ENCODE measurements at places on chromosomes 3 and 15. TPM values are rescaled to one million over a fixed set of nuclear protein-coding genes. Genes with fewer than 3 reads are reported as not detected.

PRSS50 gene
- 0.04 TPM for polyA plus RNA-seq

CD200R1 gene
- polyA plus RNA-seq: 3.7 TPM

PPP1R14D gene
- polyA plus RNA-seq: 0.19 TPM

SI gene
- polyA plus RNA-seq: not detected

TMOD3 gene
- 12.8 TPM for polyA plus RNA-seq

CYP8B1 gene
- polyA plus RNA-seq: not detected

VEPH1 gene
- not detected for polyA plus RNA-seq

SH2D7 gene
- not detected for polyA plus RNA-seq

HCLS1 gene
- polyA plus RNA-seq: 161 TPM

NTRK3 gene
- polyA plus RNA-seq: not detected

EAF2 gene
- 161 TPM for polyA plus RNA-seq

ATP13A4 gene
- polyA plus RNA-seq: 2.6 TPM

- H3K36me3 ChIP-seq: no peaks in the 10 kb centered on the region
- no peak for DNase-seq
- H3K4me1 ChIP-seq: no peaks in the 10 kb centered on the region
- H3K27ac ChIP-seq: no peak overlapping the region
- H3K4me3 ChIP-seq: no peak overlapping the region
These were observed 156.4 kb upstream of the FRMD4B start for GRCh38 chr3:69542089-69542804.

DNA sequence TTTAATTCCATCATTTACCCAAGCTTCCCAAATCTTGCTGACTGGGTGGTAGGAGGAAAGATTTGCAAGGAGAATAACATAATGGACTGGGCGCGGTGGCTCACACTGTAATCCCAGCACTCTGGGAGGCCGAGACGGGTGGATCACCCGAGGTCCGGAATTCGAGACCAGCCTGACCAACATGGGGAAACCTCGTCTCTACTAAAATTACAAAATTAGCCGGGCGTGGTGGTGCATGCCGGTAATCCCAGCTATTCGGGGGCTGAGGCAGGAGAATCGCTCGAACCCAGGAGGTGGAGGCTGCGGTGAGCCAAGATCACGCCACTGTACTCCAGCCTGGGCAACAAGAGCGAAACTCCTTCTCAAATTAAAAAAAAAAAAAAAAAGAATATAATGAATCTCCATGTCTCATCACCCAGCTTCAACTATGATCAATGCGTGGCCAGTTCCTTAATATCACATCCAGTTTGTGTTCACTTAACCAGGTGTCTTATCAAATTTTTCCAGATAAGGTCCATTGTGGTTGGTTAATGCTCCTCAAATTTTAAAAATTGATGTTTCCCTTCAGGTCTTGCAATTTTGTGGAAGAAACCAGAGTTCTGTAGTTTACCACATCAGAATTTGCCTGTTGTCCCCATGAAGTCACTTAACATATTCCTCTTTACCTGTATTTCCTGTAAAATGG lies 1.3 kb upstream of the ABCF3 start:
- H3K27ac ChIP-seq: no peak overlapping the region
- H3K27me3 ChIP-seq: no peaks in the 10 kb centered on the region
- no peak for DNase-seq
- peaks cover 17% of the 10 kb centered on the region for H3K4me1 ChIP-seq

- no peak for DNase-seq
- no peak overlapping the region for H3K27ac ChIP-seq
- peak overlapping the region; percentile 69 for H3K4me3 ChIP-seq
- H3K4me1 ChIP-seq: peaks cover 11% of the 10 kb centered on the region
- H3K27me3 ChIP-seq: no peaks in the 10 kb centered on the region
These were observed 561 bp downstream of the RPAP1 start for GRCh38 chr15:41543521-41543870.

DNA sequence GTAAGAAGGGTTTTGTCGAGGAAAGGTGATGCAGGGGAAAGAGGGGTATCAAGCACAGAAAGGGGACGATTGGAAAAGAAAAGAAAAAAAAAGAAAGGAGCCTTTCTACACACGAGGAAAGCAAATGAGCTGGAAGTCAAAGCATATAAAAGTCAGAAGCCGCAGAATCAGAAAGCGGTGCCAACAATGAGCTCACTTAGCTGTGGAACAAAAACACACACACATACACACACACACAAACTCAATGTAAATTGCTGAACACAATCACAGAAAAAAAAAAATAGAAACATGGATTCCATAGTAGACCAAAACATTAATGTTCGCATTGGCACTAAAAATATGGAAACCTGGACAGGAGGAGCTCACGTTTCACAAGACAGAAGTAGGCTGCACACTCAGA lies 63.4 kb upstream of the FEZF2 start:
- no peak overlapping the region for H3K27ac ChIP-seq
- H3K27me3 ChIP-seq: no peaks in the 10 kb centered on the region
- H3K4me1 ChIP-seq: no peaks in the 10 kb centered on the region
- no peaks in the 10 kb centered on the region for H3K36me3 ChIP-seq
- no peak for DNase-seq
- H3K4me3 ChIP-seq: no peak overlapping the region

- no peaks in the 10 kb centered on the region for H3K27me3 ChIP-seq
- H3K36me3 ChIP-seq: peaks cover 80% of the 10 kb centered on the region
- no peak overlapping the region for H3K4me3 ChIP-seq
These were observed 16.0 kb downstream of the CD200 start for GRCh38 chr3:112348943-112349342.

- no peak within 1 kb of the TSS for H3K27ac ChIP-seq
- peak; percentile 66 for DNase-seq
- peak within 1 kb of the TSS; percentile 54 for H3K4me3 ChIP-seq
- peaks cover 26% of the 10 kb centered on the region for H3K27me3 ChIP-seq
- no peaks in the 10 kb centered on the region for H3K36me3 ChIP-seq
These were observed at the start of gene MED12L for GRCh38 chr3:151085227-151085888. Gene MED12L (plus strand): TSS chr3:151085664. CDS start chr3:151086927, 1,263 bp downstream.

DNA sequence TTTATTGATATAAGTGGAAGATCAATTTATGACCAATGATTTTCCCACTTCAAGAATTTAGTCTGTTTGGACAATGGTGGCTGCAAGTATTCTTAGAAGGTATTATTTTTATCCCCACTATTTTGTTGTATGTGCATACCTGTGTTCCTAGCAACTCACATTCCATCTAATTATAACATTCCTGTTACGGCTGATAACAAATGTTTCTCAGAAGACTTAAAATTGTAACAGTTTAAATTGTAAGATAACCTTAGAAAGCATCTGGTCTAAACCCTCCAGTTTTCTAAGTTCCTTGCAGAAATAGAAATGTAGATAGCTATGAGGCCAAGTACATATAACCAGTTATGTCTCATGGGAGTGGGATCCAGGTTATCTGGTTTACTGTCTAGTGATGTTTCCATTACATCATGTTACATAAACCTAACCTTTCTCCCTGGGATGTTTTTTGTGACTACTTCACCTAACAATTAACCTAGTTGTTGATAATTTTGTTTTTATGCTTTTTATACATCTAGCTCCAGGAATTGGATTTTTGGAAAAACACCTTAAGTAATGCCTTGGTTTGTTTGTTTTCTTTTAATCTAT lies 11.1 kb upstream of the MFN1 start:
- no peak overlapping the region for H3K4me3 ChIP-seq
- H3K36me3 ChIP-seq: peaks cover 6% of the 10 kb centered on the region
- DNase-seq: no peak
- no peaks in the 10 kb centered on the region for H3K27me3 ChIP-seq
- H3K27ac ChIP-seq: no peak overlapping the region

DNA sequence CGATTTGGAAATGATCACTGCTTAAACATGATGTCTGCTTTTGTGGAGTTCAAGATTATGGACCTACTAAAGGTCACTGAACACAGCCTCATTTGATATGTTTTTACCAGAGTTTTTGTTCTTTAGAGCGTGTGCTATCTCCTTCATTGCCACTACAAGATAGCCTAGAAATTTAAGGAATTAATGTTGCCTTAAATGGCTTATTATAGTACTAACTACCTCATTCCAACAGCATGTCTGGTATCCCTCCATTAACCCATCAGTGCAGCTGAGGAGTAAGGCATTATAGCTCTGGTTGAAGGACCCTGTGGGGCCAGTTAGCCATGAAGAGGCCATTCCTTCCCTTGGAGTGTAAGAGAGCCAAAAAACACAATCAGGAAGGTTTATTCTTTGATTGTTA lies 2.3 kb upstream of the FAM43A start:
- H3K4me3 ChIP-seq: no peak overlapping the region
- H3K27me3 ChIP-seq: no peaks in the 10 kb centered on the region
- peaks cover 16% of the 10 kb centered on the region for H3K4me1 ChIP-seq
- no peak for DNase-seq

GRCh38 chr15:74044267-74045110 lies 37.9 kb downstream of the GOLGA6A start:
- H3K27me3 ChIP-seq: no peaks in the 10 kb centered on the region
- no peak for DNase-seq
- no peak overlapping the region for H3K27ac ChIP-seq
- peaks cover 6% of the 10 kb centered on the region for H3K4me1 ChIP-seq
- H3K36me3 ChIP-seq: no peaks in the 10 kb centered on the region
- no peak overlapping the region for H3K4me3 ChIP-seq

DNA sequence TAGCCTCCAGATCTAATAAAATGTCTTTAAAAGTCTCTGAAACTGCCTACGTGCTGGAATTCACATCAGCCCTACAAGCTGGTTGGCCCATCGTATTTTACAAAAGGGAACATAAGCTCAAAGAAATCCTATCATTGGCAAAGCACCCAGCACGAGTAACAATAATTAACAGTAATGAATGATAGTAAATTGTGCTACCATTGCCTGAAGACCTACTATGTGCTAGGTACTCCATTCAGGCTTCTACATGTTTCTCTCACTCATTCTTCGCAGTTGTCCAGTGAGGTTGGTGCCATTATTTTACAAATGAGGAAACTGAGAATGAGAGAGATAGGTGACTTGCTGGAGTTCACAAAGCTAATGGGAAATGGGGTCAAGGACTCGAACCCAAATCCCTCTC lies 7.1 kb upstream of the EPHB3 start:
- no peak overlapping the region for H3K4me3 ChIP-seq
- peaks cover 2% of the 10 kb centered on the region for H3K4me1 ChIP-seq
- DNase-seq: no peak
- H3K27me3 ChIP-seq: peaks cover 23% of the 10 kb centered on the region

DNA sequence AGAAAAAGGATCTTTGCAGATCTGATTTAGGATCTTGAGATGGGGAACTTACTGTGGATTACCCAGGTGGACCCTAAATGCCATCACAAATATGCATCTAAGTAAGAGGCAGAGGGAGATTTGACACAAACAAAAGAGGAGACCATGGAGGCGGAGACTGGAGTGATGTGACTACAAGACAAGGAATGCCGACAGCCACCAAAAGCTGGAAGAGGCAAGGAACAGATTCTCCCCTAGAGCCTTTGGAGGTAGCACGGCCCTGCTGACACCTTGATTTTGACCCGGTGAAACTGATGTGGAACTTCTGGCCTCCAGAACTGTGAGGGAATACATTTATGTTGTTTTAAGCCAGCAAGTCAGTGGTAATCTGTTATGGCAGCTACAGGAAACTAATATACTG lies 44.0 kb downstream of the GASK1A start:
- no peaks in the 10 kb centered on the region for H3K36me3 ChIP-seq
- H3K27me3 ChIP-seq: no peaks in the 10 kb centered on the region
- no peak for DNase-seq
- no peaks in the 10 kb centered on the region for H3K4me1 ChIP-seq
- H3K4me3 ChIP-seq: no peak overlapping the region

DNA sequence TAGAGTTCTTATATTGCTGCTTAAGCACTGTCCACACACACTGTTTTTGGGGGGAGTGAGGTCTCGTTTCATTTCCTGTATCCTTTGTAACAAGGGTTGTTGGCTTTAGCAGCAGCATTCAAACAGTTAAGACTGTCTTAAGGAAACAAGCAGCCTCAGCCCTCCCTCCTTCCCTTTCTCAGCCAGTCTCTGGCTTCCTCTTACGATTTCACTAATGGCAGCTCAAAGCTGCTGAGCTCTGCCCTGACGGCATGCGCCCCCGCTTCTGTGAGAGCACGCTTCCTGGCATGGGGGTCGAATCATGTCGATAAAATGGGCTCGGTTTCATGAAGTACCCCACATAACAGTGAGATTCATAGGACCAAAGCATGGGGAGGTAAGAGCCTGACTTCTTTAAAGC lies 105.0 kb downstream of the KLHL25 start:
- peaks cover 70% of the 10 kb centered on the region for H3K4me1 ChIP-seq
- peak overlapping the region; percentile 81 for H3K4me3 ChIP-seq
- peak; percentile 75 for DNase-seq

DNA sequence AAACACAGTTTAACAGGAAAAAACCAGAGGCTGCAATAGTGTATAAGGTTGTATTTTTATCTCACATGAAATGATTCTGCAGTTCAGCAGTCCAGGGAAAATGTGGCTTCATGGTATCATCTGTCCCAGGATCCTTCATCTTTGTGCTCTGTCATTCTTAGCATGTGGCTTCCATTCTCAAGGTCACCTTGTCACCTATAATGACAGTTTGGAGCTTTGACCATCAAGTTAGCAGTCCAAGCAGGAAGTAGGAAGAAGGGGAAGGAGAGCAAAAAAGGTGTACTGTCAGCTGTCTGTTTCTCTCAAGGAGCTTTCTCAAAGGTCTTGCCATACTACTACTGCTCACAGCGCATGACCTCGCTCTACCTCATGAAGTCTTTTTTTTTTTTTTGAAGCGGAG lies 58.6 kb upstream of the CRTC3 start:
- no peak for DNase-seq
- no peak overlapping the region for H3K4me3 ChIP-seq
- no peaks in the 10 kb centered on the region for H3K4me1 ChIP-seq
- H3K27ac ChIP-seq: no peak overlapping the region
- H3K36me3 ChIP-seq: peaks cover 76% of the 10 kb centered on the region
- no peaks in the 10 kb centered on the region for H3K27me3 ChIP-seq

DNA sequence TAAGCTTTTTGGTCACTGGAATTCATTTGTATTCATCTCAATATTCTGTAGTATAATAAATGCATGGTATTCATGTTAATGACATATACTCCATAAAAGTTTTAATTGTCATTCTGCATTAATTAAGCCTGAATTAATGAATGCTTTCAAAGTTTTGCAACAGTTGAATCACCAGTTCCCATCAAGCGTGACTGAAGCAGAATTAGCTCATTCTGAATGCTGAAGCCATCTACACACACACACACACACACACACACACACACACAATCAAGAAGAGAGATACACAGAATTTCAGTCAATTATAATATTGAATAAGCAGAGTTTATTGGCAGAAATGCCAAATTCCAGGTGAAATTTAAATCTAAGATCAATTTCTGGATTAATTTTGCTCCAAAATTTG lies 252.1 kb upstream of the KCNMB2 start:
- H3K27ac ChIP-seq: no peak overlapping the region
- no peaks in the 10 kb centered on the region for H3K27me3 ChIP-seq
- H3K36me3 ChIP-seq: no peaks in the 10 kb centered on the region
- DNase-seq: no peak
- no peak overlapping the region for H3K4me3 ChIP-seq
- H3K4me1 ChIP-seq: no peaks in the 10 kb centered on the region

DNA sequence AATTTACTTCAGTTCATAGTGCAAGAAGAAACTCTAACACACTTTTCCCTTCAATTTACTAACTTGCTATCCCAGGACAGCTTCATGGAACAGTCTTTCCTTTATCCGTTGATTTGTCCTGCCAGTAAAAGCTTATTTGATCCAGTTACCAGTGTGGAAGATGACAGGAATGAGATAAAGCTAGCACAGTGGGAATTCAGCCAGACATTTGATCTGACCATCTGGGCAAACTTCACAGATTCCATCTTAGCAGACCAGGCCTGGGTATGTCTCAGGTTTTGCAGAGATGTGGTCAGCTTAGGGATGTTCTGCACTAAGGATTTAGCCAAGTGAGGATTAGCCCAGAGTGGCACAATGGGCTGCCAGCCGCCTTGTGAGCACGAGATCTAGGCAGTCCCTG lies 19.7 kb downstream of the CEMIP start:
- H3K27me3 ChIP-seq: no peaks in the 10 kb centered on the region
- no peak overlapping the region for H3K27ac ChIP-seq
- H3K36me3 ChIP-seq: no peaks in the 10 kb centered on the region
- H3K4me1 ChIP-seq: no peaks in the 10 kb centered on the region
- DNase-seq: no peak
